Stimulated activated naive CD4-positive, alpha-beta T cell (primary cell): ENCODE measurements at places on chromosomes 16 and 17.

DNA sequence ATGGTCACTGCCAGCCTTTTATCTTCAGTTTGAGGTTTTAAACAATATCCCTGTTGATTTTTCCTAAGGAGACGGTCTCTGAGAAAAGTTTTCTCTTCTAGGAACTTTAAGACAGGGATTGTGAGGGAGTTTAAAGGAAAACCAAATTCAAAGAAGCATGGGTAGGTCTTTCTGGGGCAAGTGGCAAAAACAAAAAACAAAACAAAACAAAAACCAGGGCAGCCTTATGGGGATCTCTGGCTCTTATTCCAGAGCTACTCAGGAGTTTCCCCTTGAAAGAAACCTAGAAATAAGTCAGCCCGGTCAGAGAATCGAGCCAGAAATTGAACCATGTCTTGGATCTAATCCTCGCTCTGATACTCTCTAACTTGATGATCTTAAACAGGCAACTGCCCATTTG is 424.5 kb downstream of the GRIN2A start:
- DNase-seq = no peak

DNA sequence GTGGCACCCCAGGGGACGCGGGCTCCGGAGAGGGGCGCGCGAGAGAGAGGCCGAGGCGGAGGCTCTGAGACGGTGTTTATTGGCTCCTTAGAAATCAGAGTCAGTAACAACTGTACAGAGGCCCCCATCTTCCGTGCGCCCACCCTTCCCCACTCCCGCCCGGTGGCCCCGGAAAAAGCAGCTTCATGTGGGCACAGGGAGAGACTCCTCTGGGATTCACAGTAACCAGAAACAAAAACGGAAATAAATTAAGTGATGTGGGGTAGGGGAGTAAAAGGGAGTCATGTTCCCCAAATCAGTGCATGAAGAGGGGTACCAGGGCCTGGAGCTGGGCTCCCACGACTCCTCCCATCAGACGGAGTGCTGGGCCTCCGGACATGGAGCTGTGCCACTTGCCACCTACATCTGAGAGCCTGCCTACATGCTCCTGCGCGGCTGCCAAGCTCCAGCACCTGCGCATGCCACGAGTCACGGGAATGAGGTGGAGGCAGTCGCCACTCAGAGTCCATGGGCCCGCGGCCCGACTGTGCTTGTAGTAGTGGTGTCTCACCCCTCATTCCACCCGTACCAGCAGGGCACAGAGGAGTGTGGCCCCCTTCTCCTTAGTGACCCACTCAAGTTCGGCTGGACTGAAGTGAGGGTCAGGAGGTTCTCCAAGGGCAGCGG is 543 bp upstream of the GPS2 start:
- DNase-seq = no peak

- DNase-seq = no peak
These were observed 7.7 kb upstream of the TUBG2 start for GRCh38 chr17:42651392-42651791.

GRCh38 chr16:3443108-3444031 is at the start of the genes NAA60 and ZNF597:
NAA60 (plus strand) TSS chr16:3443680; CDS start chr16:3476228, 32,548 bp downstream.
ZNF597 (minus strand) TSS chr16:3443504; CDS start chr16:3443153, 351 bp downstream.
- peak; percentile 58 for DNase-seq

DNA sequence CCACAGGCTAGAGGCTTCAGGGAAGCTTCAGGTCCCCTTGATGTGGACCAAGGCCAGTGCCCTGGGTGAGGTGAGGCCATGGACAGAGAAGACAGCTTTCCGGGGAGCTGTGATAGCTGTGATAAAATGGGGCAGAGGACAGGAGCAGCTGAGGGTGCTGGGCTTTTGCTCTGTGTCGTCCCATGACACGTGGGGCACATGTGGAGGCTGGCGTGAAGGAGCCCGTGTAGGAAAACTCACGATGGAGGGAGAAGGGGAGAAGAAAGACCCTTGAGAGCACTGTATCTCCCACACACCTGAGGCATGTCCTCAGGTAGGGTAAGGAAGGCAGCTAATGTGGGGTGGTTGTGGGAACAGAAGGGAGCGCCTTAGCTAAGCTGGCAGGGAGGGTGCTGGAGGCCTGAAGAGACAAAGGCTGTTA is 21.3 kb downstream of the B9D1 start:
- no peak for DNase-seq

GRCh38 chr16:84357191-84357651 is 11.1 kb upstream of the ATP2C2 start:
- DNase-seq = no peak

- DNase-seq = no peak
These were observed 8.3 kb downstream of the TUBB3 start for GRCh38 chr16:89931305-89931896.

- no peak for DNase-seq
These were observed 276.3 kb upstream of the MYOCD start for GRCh38 chr17:12389421-12389820.

DNA sequence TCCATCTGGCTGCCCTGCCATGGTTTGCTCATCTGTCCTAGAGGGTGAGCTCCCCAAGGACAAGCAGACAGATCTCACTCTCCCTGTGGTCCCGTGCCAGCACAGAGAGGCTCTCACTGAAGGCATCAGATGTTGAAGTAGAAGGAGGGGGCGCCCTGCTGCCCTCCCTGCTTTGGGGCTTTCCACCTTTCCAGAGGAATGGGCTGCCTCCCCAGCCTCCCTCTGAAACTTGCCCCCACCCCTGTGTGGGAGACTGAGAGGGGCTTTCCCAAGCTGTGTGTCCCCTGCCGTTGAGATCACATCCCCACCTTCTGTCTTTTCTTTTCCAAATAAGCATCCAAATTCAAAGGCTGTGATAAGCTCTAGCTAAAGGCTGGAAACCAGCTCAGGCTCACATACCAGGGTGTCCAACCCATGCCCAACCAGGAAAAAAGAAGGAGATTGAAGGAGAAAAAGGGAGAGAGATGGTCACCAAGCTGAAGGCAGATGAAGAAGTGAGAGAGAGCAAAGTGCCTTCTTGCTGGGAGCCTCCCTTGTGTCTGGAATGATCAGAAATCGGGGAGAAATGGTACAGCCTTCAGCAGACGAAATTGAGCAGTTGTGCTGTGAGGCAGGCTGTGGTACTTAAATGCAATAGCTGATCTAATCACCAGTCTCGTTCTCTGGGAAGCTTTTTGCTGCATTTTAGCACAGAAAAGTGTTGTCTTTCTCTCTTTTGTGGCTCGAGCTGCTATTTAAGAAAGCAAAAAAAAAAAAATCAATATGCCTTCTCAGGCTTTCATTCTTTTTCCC is 145.9 kb upstream of the LHX1 start:
- no peak for DNase-seq

DNA sequence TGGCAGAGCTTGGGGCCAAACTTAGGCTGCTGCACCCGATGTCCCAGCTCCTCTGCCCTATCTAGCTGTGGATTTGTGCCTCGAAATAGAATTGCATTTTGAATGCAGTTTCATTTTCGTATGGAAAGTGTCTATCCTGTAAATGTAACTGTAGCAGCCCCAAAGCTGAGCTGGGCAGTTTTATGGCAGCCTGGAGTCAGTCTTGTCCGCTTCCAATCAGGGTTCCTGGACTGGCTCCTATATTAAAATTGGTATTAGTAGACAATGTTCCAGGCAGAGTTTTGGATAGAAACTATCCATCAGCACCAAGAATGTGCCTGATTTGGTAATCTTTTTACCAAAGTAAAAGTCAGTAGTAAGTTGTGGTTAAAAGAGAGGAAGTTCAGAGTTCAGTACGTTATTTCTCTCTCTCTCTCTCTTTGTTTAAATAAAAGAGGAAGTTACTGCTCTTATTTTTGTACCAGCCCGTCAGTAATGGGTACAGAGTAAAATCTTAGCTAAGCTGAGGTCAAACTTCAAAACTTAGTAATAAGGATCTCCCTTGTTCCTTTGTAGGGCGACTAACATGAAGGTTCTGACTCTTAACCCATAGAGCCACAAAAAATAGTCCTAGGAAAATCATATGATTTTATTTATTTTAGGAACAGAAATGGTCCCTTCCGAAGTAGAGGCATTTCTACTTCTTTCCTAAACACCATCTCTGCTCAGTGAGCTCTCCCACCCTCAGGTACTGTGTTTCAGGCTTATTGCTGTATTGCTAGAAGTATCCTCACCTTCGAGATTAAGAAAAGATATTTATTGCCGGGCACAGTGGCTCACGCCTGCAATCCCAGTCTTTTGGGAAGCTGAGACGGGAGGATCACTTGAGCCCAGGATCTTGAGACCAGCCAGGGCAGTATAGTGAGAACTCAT is 28.0 kb downstream of the PRKCB start:
- DNase-seq = peak; percentile 70

- no peak for DNase-seq
These were observed 402.1 kb downstream of the UTP18 start for GRCh38 chr17:51662204-51663056.

- no peak for DNase-seq
These were observed 643 bp downstream of the NOTUM start for GRCh38 chr17:81960130-81960958.

- no peak for DNase-seq
These were observed 707 bp upstream of the CACNB1 start for GRCh38 chr17:39198186-39198566.

DNA sequence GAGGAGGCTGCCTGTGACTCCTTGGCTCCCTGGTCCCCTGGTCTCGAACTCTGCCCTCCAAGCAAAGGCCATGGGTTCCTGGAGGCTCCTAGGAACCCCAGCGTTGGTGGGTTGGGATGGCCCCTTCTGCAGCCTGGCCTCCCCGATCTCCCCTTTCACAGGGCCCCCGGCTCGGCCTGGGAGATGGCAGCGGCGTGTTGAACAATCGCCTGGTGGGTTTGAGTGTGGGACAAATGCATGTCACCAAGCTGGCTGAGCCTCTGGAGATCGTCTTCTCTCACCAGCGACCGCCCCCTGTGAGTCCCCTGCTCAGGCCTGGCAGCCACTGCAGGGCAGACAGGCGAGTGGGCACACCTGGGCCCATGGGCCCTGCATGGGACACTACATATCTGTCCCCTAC is 10.9 kb downstream of the ADGRG3 start:
- no peak for DNase-seq

GRCh38 chr17:72665852-72666851 is 426.3 kb downstream of the SLC39A11 start:
- DNase-seq = no peak

- DNase-seq = no peak
These were observed 59.1 kb downstream of the NEUROD2 start for GRCh38 chr17:39548494-39549225.

DNA sequence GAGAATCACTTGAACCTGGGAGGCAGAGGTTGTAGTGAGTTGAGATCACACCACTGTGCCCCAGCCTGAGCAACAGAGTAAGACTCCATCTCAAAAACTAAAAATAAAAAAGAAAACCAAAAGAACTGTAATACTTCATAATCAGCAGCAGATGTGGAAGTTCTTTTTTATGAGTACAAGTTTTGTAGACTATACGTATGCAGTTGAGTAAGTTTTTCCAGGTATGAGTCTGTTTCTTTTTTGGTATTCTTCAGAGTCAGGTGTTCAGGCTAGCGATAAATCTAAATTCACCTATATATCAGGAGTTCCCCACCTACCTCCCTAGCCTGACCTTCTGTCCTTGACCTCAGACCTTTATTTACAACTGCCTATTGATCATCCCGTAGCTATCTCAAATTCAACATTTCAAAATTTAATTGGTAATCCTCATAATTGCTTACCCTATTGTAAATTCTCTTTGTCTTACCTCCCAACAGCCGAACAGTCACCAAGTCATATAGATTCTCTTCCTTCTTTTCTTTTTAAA is 10.7 kb downstream of the DCTN5 start:
- no peak for DNase-seq

DNA sequence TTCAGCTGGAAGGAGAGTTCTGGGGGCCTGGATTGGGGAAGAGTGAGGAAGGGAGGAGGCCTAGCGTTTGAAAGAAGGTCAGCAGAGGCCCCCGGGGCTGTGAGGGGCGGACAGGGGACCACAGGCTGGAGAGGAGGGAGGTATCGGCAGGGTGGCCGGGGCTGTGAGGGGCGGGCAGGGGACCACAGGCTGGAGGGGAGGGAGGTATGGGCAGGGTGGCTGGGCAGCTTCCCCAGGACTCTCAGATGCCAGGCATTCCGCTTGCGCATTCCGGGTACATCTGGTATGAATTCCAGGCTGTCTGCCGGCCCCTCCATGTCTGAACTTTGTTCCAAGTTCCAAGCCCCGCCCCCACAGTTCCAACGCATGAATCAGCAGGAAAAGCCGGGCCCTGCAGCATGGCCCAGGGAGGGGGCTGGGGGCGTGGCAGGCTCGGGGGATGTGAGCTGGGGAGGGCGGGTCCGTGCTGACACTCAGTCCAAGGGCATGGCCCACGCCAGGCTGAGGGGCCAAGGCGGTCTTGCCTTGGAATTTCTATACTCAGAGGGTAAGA is 4.3 kb upstream of the TLCD2 start:
- no peak for DNase-seq

DNA sequence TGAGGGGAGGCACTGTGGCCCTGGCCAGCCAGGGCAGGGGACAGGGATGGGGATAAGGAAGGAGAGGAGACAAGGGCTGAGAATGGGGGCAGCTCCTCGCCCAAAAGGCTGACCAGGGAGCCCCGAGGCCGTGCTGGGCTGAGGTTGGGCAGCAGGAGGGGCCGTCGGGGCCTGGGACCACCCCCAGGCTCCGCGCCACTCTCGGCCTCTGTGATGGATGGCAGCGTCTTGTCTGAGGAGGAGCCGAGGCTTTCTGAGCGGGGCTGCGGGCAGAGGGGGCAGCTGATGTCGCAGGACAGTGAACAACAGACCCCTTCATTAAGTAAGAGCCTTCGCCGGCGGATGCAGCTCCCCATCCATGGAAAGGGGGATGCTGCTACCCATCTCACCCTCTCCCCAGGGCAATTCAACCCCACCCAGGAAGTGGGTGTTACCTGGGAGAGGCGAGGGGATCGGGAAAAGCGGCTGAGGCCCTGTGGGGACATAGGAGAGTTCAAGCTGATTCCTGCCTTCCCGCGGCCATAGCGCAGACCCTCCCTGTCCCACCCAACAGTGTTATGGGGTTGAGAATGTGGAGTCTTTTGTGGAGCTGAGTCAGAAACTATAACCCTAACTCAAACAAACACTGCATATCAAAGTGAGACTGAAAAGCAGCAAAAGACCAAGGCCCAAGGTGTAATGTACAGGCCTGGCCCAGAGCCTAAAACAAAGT is 9.1 kb upstream of the RAB5C start:
- no peak for DNase-seq

DNA sequence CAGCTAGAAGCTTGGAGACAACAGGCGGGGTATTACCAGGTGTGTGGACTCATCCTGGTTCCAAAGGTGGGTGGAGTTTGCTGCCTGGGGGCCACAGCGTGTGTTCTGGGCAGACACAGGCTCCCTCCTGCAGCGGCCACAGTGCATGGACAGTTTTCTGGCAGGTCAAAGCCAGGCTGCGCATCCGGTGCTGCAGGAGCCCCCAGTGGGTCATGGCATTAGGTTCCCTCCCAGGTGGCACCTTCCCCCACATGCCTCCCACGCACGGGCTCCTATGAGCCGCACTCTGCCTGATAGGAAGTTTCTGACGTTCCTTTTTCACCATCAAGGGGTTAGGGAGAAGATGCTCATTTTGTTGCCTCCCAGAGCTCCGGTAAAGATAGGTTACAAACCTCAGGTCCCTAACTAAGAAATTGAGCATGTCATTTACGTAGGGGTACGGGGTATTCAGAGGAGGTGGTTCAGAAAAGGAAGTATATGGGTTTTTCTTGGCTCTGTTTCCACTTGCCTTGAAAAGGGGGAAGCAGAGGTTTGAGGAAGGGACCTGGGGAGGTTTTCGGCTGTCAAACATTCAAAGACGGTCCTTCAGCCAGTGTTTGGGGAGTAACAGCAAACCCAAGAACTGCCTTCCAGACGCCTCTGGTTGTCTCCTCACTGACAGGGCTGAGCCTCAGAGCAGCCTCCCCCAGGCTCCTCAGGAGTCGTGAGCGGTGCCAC is 32.7 kb upstream of the NAT9 start:
- no peak for DNase-seq
